ENCODE measurements at places on chromosomes 7 and 10.

GRCh38 chr10:47370878-47371277 lies 13.2 kb downstream of the ZNF488 start:
- DNase-seq: no peak

DNA sequence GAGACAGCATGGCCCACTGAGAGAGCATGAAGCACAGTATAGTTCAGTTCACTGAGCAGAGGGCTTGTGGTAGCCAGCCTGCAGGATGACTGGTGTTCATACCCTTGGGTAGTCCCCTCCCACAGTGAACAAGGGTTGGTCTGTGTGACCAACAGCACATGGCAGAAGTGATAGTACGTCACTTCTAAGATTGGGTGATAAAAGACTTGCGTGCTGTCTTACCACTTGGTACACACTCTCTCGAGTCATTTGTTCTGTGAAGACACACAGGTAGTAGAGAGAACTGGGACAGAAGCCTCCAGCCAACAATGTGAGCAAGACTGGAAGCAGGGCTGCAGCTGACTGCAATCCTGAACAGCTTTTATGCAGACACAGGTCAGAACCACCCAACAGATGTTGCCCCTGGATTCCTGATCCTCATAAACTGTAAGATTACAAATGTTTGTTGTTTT lies 14.6 kb downstream of the EPC1 start:
- DNase-seq: no peak

- DNase-seq: no peak
These were observed 6.7 kb downstream of the AOAH start for GRCh38 chr7:36717586-36717985.

GRCh38 chr7:138880881-138881578 lies 83.0 kb upstream of the ATP6V0A4 start:
- no peak for DNase-seq

GRCh38 chr7:4707980-4708411 lies 25.9 kb downstream of the FOXK1 start:
- no peak for DNase-seq

GRCh38 chr7:3910054-3910453 lies 609.0 kb downstream of the SDK1 start:
- DNase-seq: no peak

DNA sequence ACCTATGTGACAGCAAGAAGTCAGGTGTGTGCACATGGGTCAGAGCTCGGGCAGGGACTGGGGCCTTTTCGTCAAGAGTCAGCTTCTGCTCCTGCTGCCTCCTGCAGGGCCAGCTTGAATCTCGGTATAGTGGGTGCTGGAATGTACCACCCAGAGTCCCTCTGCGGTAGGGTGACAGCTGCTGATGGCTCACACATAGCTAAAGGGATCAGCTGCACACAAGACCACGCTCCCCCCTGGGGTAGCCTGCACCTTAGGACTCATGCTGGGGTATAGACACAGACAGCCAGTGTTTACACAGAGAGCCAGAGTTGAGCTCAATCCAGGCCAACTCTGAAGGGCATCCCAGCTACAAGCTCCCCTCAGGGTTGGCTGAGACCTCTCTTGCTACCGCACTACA lies 14.0 kb upstream of the COL13A1 start:
- DNase-seq: no peak

- no peak for DNase-seq
These were observed 1038.9 kb downstream of the GRM8 start for GRCh38 chr7:126213876-126214275.

GRCh38 chr7:37425498-37425897 lies 23.2 kb downstream of the ELMO1 start:
- no peak for DNase-seq

DNA sequence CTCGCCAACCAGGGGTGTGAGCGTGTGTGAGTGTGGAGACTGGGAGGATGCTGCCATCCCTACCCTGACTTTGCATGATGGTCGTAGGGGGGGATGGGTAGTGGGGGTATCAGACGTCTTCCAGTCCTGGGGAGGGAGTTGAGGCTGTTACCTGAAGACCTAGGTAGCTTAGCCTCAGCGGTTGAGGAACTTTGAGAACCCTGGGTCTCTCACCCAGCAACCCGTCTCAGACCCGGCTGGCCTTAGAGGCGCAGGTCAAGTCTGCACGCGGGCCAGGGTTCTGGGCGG lies 2.7 kb downstream of the SLC4A2 start:
- DNase-seq: no peak

DNA sequence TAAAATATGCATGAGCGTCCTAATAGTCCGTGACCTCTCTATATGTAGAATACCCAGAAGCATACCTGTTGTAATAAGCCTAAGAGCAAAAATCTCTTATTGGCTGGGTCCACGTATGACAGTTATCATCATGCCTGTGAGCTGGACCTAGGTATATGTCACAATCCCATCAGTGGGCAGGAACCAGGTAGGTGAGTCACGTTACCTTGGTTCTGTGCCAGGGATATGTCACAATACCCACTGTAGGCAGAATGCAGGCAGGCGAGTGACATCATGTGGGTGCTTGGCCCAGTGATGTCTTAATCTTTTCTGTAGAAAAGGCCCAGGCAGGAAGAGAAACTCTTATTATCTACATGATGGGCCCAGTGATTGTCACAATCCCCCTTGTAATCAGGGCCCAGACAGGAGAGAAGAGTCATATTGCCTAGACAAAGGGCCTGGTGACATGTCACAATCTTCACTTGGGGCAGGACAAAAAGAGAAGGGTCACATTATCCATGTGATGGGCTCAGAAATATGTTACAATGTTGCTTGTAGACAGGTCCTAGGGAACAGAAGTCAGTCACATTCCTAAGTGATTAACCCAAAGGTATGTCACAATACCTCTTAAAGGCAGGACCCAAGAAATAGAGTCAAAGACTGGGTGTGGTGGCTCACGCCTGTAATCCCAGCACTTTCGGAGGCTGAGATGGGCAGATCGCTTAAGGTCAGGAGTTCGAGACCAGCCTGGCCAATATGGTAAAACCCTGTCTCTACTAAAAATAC lies 12.9 kb upstream of the ZNF736 start:
- no peak for DNase-seq

DNA sequence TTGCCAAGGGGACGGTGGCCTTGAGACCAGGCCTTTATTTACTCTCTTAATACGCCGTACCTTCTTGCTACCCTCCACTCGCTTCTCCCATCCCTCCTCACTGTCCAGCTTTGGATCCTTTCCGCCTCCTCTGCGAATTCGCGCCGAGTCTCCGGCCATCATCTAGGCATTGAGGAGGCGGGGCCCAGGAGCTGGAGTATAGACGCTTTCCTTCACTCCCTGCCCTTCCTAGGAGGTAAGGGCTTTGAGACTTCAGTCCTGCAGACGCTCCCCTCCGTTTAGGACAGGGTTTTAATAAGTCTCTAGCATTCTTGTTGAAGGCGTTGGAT lies 538 bp downstream of the TFAM start:
- no peak for DNase-seq

- DNase-seq: no peak
These were observed 9.2 kb upstream of the ZNF22 start for GRCh38 chr10:44991571-44991970.

- DNase-seq: no peak
These were observed 442.6 kb downstream of the GFRA1 start for GRCh38 chr10:115830265-115830970.

GRCh38 chr7:36951257-36951697 lies 227.0 kb upstream of the AOAH start:
- no peak for DNase-seq

DNA sequence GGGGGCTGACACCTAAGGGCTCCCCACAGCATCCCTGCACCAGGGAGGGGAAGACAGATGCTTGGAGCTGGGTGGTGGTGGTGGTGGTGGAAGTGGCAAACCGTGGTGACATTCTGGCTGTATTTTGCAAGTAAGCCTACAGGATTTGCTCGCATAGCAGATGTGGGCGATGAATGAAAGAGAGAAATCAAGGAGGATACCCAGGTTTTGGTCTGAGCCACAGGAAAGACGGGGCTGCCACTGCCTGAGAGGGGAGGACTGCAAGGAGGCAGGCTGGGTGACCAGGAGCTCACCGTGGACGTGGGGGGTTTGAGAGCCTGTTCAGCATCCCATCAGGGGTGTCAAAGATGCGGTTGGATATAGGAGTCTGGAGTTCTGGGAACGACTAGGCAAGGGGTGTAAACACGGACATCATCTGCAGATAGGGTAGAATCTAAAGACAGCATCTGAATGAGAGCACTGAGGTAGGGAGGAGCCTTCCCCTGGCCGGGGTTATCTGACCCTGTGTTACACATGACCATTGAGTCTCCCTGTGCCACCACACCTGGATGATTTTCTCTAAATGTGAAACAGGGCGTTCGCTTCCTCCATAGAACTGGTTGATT lies 49.7 kb downstream of the TSPAN15 start:
- no peak for DNase-seq

- DNase-seq: no peak
These were observed 24.6 kb downstream of the HIPK2 start for GRCh38 chr7:139753081-139753692.

- DNase-seq: no peak
These were observed 36.5 kb downstream of the PDSS1 start for GRCh38 chr10:26733750-26734568.

- no peak for DNase-seq
These were observed 304.6 kb downstream of the TNS3 start for GRCh38 chr7:47277321-47277781.

DNA sequence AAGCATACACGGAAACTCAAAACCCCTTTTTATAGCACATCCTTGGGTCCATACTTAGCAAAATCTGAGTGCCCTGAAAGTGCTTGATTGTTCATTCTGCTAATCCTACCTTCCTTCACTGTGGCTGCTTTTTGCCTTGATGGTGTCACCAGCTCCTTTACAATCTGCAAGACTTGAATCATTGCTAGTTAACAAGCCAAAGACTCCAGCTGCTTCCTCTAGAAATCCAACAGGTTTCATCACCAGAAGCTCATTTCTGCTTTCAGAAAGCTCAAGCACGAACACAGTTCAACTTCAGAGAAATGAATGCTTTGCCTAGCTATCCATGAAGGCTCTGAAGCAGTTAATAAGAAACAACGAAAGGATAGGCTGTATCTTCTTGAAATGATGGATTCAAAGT lies 38.0 kb downstream of the USP6NL start:
- DNase-seq: no peak

- no peak for DNase-seq
These were observed 22.4 kb downstream of the MTURN start for GRCh38 chr7:30157204-30157603.

DNA sequence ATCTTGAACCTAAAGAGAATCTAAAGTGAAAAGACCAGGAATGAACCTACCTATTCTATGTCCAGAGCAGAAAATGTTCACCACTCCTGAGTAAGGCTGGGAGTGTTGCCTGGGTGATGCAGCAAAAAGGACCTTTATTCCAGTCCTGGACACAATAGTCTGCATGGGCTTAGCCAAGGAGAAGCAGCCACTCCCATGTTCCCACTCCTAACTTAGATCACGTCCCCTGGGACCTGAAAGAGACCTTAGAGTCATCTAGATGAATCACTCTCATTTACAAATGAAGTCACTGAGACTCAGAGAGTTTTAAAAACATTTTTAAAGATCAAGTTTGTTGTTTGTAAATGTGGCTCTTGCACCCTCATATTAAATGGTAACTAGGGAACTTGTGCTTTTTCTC lies 763.4 kb downstream of the KCNMA1 start:
- no peak for DNase-seq

GRCh38 chr7:1763033-1763432 lies 93.0 kb downstream of the ELFN1 start:
- DNase-seq: no peak

- DNase-seq: no peak
These were observed 441.9 kb upstream of the LRRTM3 start for GRCh38 chr10:66483966-66484365.

DNA sequence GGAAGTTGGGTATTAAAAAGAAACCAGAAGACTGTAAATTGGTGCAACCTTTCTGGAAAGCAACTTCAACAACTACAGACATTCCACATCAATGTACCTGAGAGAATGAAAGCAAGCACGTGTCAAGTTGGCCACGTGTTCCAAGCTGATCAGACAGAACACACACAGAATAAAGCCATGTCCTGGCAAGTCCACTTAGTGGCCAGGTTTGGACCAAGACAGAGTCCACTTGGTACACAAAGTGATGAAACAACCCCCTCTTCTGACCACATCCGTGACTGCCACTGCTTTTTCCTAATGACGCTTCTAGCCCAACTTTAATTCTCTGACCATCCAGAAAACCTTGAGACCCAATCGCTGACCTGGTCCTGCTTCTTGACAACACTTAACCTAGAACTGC lies 109.4 kb downstream of the ABLIM1 start:
- no peak for DNase-seq

- DNase-seq: no peak
These were observed at the start of gene CLDN4 for GRCh38 chr7:73830681-73831583. TSS of gene CLDN4 (plus strand) at chr7:73830996. CDS start at chr7:73831202, 206 bp downstream.

DNA sequence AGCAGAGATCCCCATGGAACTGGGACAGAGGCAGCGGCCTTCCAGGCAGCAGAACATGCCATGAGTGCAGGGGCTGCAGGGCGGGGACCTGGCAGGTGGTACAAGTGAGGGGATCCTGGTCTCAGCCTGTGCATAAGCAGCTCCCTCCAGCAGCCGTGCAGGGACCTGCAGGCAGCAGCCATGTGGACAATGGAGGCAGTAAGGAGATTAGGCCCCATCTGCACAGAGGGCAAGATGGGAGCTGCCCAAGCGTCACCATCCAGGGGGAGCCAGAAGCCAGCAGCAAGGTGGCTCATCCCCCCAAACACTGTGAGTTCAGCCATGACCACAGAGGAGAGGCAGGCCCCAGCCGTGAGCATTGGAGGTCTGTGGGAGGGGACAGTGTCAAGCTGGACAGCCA lies 3.1 kb downstream of the DDC start:
- DNase-seq: no peak

- DNase-seq: no peak
These were observed 71.9 kb downstream of the FAM13C start for GRCh38 chr10:59290448-59290847.

DNA sequence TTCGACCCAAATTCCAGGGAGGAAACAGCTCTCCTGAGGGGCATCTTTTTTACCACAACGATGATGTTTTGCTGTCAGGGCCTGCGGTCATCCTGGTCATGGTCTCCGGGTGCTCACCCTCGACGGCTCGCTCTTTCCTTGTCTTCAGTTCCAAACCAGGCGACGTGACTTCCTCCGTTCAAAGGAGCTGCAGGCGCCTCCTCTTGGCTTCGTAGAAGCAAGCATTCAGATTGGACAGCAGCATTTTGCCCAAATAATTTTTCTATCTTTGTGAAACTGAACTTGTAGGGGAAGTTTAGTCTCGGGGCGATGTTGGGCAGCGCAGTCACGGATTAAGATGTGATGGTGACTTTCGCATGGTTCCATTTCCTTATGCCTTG lies 208.9 kb downstream of the DNAJB6 start:
- DNase-seq: no peak

GRCh38 chr10:99674762-99675161 lies 15.5 kb downstream of the ENTPD7 start:
- DNase-seq: no peak

DNA sequence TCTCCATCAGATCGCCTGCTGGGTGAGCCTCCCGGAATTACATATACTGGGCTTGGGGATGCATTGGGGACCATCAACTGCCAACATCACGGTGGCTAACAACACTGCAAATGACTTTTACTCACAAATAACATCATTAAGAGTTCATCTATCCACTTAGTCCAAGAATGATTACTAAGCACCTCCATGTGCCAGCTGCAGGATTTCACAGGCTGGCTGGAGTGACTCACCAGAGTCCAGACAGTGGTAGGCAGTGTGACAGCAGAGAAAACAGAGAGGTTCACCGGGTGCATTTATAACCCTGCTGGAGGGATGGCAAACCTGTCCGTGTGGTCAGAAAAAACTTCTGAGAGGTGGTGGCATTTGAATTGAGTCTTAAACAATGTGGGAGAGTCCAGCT lies 3.2 kb upstream of the IGFBP3 start:
- DNase-seq: peak; percentile 42

- DNase-seq: no peak
These were observed 189.2 kb downstream of the TAX1BP1 start for GRCh38 chr7:27929127-27929526.
